ENCODE measurements at places on chromosomes 1 and 21.

DNA sequence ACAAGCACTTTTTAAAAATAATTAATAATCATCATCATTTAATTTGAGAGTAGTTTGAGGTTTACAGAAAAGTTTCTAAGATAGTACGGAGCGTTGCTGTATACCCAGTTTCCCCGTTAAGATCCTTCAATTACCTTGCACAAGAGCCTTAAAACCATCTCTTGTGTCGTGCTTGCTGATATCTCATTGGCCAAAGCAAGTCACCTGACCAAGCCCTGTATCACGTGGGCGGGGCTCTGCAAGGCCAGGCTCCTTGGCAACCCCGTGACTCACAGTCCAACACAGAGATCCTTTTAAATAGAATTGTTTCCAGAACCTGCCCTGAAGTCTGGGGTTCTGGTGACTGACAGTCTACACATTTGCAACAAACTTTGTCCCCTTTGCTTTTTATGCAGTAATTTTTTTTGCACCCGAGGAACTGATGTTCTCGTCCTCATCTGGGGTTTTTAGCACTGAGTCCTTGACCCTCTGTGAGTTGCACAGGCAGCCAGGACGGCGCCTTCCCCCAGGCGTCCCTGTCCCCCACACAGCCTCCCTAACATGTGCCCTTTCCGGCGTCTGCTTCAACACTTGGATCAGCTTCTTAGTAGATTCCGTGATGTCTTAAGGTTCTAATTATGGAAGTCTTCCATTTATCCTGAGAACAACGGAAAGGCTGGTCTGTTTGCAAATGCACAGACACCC is 183.3 kb upstream of the TMEM51 start:
- no peak overlapping the region for H3K4me3 ChIP-seq
- peaks cover 10% of the 10 kb centered on the region for H3K4me1 ChIP-seq
- no peaks in the 10 kb centered on the region for H3K27me3 ChIP-seq
- peak; percentile 29 for DNase-seq

DNA sequence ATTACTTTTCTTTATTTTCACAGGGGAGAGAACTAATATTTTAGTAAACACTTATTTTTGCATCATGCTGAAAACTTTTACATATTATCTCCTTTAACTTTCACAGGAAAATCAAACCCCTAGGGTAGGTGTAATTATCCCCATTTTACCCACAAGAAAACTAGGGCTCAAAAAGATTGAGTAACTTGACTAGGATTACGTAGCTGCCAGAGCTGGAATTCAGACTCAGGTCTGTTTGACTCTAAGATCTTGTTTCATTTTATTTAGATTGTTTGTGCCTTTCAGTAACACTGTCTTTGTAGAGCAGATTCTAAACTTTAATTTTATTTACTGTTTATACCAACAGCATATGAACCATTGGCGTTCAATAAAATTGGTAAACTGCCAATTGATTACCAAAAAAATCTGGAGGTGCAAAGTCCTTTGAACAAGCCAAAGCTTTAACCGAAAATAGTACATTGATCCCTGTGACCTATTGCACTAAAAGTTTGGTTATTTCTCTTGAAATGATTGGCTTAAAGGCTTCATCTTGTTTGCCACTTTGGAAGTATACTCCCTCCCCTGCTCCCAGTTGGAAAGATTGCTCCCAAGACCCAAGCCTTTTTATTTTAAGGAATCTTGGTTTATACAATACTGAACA is 71.0 kb upstream of the WDR26 start:
- peaks cover 53% of the 10 kb centered on the region for H3K4me1 ChIP-seq
- DNase-seq: no peak
- no peaks in the 10 kb centered on the region for H3K27me3 ChIP-seq
- no peaks in the 10 kb centered on the region for H3K36me3 ChIP-seq
- H3K27ac ChIP-seq: no peak overlapping the region

- no peaks in the 10 kb centered on the region for H3K36me3 ChIP-seq
- no peaks in the 10 kb centered on the region for H3K27me3 ChIP-seq
- no peak overlapping the region for H3K4me3 ChIP-seq
These were observed 20.6 kb downstream of the LAMC2 start for GRCh38 chr1:183206538-183207122.

GRCh38 chr1:154831462-154831861 is 38.6 kb downstream of the KCNN3 start:
- no peak overlapping the region for H3K4me3 ChIP-seq
- DNase-seq: no peak
- H3K36me3 ChIP-seq: no peaks in the 10 kb centered on the region
- peaks cover 7% of the 10 kb centered on the region for H3K4me1 ChIP-seq
- H3K27me3 ChIP-seq: no peaks in the 10 kb centered on the region
- H3K27ac ChIP-seq: no peak overlapping the region

DNA sequence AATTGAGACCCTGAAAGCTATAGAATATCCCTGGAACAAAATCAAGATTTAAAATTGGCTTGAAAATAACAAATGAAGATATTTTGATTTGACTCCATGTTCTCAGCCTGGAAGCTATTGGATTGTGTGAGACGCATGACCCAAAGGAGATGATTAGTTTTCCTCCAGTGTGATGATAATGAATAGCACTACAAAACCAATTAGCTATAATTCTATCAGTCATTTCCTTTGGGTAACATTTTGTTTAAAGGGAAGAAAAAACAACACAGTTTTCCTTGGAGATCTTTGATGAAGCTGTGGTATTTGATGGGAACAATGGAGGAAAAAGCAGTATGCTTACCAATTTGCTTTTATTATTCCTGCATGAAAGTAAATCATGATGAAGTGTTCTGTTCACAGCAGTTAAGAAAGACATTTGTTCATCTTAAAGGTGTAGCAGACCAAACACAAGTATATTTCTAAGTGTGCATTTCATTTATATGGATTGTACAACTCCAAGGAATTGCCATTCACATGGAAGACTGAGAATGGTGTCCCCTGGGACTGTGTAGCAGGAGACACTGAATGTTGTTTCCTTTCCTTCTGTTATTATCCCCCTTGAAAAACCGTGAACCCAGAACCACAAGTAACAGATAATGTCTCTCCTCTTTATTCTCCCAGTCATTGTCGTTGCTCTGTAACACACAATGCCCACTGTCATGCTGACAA is 111.4 kb downstream of the CACHD1 start:
- H3K27me3 ChIP-seq: no peaks in the 10 kb centered on the region
- no peak overlapping the region for H3K4me3 ChIP-seq
- DNase-seq: no peak
- H3K27ac ChIP-seq: no peak overlapping the region
- H3K4me1 ChIP-seq: peaks cover 16% of the 10 kb centered on the region
